ENCODE measurements at places on chromosomes 2 and 18.

DNA sequence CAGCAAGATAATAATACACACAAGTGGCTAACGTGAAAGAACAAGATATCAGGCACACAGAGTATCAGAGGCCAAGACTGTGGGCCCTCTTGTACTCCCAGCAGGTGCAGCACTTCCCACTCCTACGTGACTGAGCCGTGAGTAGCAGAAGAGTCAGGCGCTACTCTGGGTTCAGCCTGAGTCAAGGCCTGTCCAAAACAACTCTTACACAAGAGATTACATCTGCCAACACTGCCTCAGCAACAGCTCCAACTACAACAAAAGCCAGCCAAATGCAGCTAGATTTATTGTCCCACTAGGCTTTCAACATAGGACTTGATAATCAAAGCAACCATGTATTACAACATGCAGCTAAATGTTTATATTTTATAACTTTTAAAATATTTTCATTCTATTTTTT, 56.2 kb downstream of the ITSN2 start:
- no peak for DNase-seq

GRCh38 chr2:174615871-174616436, 18.4 kb upstream of the WIPF1 start:
- no peak for DNase-seq

DNA sequence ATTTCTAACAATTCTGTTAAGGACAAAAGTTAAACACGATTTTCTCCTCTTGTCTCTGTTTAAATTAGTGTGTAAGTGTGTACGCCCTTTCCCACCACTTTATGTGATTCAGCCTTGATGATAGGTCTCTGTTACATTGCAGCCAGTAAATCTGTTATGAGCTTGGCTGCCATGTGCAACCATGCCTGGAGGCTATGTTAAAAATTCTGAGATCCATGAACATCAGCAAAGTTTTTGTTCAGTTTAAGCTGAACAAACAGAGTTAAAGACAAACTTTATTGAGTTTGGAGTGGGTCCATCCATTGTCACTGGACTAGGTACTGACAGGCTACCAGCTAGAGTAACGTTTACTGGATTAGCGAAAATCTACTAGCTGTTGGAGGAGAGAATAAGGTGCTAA, 110.4 kb downstream of the NCKAP5 start:
- no peak for DNase-seq

DNA sequence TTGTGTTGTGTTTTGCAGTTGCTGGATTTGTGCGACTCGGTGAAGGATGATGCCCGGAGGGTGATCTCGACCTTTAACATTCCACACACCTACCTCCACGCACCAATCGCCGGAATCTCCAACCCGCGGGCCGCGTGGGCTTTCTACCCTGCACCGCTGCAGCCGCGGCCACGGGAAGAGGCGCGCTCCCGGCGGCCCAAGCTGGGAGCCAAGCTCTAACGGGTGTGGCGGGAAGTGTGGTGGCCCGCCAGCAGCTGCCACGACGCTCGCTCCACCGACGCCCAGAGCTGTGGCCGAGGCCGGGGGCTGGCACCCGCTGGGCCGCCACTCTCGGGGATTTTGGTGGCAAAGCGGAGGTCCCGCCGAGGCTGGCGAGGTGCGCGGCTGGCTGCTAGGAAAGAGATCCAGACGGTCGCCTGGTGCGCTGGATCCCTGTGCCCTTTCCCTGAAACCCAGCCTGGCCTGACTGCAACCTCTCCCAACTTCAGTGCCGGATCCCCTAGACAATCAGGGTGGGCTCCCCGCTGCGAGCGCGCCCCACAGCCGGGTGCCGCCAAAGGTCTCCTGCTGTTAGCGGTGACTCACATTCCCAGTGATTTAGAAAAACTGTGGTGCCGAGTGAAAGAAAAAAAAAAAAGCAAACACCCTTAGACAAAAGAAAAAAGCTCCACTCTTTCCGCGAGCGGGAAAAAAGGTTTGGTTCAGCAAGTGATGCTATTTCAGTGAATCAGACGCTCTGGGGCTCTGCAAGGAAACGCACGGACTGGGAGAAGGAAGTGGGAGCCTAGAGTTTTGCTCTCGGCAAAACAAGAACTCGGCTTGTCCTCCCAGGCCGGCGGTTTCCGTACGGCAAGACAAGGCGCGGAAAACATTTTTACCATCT, 2.9 kb upstream of the BCL2L11 start:
- DNase-seq, result no peak

DNA sequence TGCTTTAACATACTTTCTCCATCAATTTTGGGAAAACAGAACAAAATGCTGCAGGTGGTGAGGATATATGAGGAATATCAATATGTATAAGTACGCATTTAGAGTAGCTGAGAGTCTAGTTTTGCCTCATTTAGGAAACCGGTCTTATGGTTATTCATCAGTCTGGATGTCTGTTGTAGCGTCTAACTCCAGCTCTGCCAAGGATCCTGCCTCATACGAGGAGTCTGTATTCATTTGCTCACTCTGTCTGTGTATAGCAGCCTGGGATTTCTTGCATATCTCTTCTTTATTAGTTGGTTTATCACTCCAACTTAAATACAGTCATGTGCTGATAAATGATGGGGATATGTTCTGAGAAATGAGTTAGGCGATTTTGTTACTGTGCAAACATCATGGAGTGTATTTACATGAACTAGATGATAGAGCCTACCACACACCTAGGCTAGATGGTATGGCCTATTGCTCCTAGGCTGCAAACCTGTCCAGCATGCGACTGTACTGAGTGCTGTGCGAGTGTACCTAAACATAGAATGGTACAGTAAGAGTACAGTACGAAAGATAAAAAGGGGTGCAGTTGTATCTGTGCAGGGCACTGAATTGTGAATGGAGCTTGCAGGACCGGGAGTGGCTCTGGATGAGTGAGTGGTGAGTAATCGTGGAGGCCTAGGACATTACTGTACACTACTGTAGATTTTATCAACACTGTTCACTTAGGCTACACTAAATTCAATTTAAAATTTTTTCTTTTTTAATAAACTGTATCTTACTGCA, 148.1 kb downstream of the ZNF407 start:
- DNase-seq, result no peak

- DNase-seq, result no peak
Measured at GRCh38 chr2:65420712-65421431, 11.5 kb downstream of the SPRED2 start.

DNA sequence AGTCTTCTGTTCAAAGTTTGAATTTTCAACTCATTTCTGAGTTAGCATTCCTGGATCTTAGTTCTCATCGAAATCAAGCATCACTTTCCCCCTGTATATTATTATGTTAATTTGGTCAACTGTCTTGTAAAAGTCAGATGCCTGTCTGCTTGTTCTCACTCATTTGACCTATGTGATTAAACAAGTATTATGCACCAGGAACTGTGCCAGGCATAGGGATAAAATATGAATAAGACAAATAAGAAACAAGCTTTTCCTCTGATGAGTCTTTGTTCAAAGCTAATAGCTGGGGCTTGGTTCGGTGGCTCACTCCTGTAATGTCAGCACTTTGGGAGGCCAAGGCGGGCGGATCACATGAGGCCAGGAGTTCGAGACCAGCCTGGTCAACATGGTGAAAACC, 19.7 kb upstream of the EMILIN2 start:
- DNase-seq, result no peak

- peak; percentile 53 for DNase-seq
Measured at GRCh38 chr2:36597532-36598377, at the start of gene FEZ2. TSS of gene FEZ2 (minus strand) at chr2:36598168. CDS start at chr2:36598142, 26 bp downstream.

GRCh38 chr2:240618776-240619175, 6.5 kb upstream of the GPR35 start:
- DNase-seq, result no peak

GRCh38 chr2:135664623-135665068, 77.0 kb upstream of the UBXN4 start:
- DNase-seq, result no peak

- no peak for DNase-seq
Measured at GRCh38 chr2:202780514-202781021, 91.0 kb downstream of the ICA1L start.

- no peak for DNase-seq
Measured at GRCh38 chr2:122340246-122340645, 584.8 kb downstream of the TSN start.

GRCh38 chr2:201199847-201200246, 16.9 kb downstream of the CASP10 start:
- no peak for DNase-seq

DNA sequence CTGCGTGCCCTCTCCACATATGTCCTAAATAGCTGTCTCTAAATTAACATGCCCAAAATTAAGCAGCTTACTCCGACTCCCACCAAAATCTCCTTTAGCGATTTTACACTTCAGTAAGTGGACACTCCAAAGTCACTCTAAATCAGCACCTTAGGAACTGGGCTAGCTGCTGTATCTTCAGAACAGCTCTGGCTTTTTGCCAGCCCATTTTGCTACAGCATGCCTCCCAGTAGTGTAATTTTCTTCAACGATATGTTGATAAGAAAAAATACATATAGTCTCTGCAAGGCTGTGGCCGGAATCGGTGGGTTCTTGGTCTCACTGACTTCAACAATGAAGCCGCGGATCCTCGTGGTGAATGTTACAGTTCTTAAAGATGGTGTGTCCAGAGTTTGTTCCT, 291.8 kb upstream of the RGPD4 start:
- no peak for DNase-seq

DNA sequence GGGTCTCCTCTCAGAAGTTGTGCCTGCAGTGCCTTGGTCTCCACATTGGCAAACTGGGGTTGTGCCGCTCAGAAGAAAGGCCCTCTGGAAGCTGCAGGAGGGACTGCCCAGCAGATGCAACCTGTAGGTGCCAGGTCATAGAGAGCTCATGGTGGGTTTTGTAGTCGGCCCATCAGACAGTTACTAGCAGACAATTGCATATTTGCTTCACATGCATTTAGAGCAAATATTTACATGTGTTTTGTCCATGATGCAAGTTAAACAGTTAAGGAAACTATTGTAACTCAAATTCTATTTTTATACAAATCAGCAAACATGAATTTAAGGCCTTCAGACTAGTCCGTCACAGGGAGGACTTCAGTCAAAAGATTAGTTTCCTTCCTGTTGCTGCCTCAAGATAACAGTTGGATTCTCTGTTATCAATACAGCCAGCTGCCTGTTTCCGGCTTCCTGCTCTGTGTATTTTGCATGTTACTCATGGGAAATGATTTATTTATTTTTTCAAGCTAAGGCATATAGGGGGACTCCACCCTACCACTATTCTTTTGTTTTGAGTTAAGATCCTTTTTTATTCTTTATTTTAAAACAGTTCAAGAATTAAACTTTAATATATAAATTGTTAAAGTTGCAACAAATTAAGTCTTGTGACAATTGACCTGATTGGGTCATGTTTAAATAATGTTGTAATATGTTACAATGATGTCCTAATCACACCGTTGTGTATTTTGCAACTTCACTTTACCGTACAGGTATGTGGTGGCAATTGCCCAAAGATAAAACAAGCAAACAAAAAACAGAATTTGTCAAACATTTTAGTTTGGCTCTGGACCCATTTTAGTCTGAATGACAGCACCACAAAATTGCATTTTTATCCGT, 133.5 kb downstream of the SPTBN1 start:
- DNase-seq, result peak; percentile 61

- no peak for DNase-seq
Measured at GRCh38 chr2:136497709-136498108, 267.6 kb upstream of the THSD7B start.

DNA sequence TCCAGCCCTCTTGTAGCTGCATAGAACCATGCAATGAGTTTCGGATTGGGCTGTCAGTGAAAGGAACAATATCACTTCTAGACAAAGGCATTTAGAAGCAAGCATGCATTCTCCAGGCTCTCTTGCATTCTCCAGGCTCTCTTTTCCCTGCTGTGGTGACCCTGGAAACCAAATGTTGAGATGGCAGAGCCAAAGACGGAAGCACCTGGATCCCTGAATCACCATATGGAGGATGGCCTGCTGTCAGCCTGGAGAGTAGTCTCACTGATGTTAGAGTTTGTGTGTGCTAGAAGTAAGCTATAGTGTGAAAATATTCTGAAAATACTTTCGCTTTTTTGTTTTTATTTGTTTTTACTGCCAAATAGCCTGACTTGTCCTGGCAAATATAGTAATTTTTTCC, 203.9 kb downstream of the C1D start:
- DNase-seq, result no peak

GRCh38 chr2:158042245-158042644, 59.4 kb upstream of the UPP2 start:
- DNase-seq, result no peak

- DNase-seq, result no peak
Measured at GRCh38 chr18:43876286-43876685, 599.0 kb upstream of the SYT4 start.

DNA sequence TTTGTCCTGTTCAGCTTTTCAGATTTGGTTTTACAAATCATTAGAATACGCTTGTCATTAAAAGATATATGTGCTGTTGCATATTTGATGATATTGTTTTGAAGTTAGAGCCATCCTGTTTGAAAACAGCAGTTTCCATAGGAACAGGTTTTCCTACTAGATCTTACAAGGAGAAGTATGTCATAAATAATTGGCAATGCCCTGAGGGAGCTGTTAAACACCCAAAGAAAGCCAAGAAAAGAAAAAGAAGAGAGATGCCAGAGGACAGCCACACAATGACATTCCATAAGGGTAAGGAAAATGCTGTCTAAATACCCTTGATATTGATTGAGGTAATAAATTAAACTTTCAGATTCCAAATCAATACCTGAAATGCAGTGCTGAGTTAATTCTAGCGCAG, 392.2 kb upstream of the CRIM1 start:
- DNase-seq, result no peak

- no peak for DNase-seq
Measured at GRCh38 chr18:2237706-2238105, 333.6 kb downstream of the METTL4 start.

- peak; percentile 69 for DNase-seq
Measured at GRCh38 chr2:64819774-64820688, 166.3 kb upstream of the SERTAD2 start.

GRCh38 chr2:3022841-3023372, 354.7 kb downstream of the EIPR1 start:
- DNase-seq, result no peak

Data from CD4-positive, alpha-beta T cell treated with Interleukin-15 for 4 hours (primary cell).